Activated CD4-positive, alpha-beta T cell treated with anti-CD3 and anti-CD28 coated beads, Interleukin-2, amount 10 ng/mL, durations not matched to agents 24 days and 14 days (primary cell): ENCODE measurements at places on chromosomes 13 and 19.

DNA sequence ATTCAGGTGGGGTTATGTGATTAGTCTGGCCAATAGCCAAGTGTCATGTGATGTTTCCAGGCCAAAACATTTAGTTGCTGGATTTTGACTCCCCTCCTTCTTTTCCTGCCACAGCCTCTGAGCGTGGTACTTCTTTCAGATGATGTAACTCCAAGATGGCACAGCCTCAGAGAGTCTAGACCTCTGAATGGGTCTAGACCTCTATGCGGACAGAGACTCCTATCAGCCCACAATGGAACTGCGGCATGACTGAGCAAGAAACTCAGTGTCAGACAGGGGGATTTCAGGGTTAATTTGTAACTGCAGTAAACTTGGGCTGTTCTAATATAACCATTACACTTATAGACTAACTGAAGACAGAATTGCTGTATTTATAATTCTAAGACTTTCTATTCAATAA is 42.6 kb upstream of the ZDHHC20 start:
- DNase-seq, result no peak

DNA sequence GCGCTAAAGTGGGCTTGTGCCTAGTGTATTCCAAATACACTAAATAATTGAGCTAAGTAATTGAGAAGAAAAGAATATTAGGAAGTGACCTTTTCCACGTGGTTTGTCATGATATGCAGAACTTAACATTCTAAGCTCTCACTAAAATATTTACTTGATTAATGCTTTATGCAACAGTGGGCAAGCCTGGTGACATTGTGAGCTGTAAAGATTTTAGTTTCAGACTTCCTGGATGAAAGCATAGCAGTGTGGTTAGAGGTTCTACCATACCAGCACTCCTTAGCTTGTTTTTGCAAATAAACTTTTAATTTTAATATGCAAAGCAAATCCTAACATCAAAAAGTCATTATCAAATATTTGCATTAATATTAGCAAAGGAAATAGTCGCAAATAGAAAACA is 1065.1 kb upstream of the SPRY2 start:
- no peak for DNase-seq

- DNase-seq, result no peak
Measured at GRCh38 chr19:55034751-55035150, 3.3 kb downstream of the GP6 start.

- DNase-seq, result no peak
Measured at GRCh38 chr13:46617229-46617721, 64.3 kb downstream of the LRCH1 start.

- DNase-seq, result no peak
Measured at GRCh38 chr19:4671185-4671851, 1.2 kb upstream of the MYDGF start.

DNA sequence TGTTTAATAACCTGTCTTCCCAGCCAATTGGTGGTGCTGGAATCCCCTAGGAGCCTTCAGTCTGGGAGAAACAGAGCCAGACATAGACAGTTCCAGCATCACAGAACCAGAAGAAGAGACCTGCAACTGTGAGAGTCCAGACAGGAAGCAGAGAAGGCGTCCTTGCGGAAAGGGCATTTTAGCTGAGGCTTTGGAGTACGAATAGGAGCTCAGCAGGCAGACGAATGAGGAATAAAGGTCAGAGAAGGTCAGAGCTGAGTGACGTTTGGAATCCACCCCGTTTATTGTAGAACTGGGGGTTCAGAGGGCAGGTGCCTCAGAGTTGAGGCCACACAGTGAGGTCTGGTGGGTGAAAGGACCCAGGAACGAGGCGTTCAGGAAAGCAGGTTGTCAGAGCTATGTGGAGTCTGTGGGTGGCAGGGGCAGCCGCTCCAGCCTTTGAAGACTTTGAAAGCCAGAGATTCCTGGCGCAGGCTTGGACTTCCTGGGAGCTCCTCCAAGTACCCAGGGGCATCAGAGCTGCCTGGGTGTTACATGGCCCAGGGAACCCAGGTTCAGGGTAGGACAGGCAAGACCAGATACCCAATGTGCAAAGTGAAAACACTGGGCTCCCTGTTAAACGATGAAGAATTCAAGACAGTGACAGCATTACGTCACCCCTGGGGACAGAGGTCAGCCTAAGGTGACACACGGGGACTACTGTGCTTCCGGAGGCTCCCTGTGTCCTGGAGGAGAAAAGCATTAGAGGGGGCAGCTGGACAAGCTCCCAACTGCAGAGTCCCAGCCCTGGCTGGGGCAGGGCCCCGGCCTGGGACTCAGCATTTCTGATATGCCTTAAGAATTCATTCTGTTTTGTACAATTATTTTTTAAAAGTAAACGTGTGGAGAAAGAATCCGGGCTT is 5.5 kb downstream of the ARRDC2 start:
- peak; percentile 75 for DNase-seq

DNA sequence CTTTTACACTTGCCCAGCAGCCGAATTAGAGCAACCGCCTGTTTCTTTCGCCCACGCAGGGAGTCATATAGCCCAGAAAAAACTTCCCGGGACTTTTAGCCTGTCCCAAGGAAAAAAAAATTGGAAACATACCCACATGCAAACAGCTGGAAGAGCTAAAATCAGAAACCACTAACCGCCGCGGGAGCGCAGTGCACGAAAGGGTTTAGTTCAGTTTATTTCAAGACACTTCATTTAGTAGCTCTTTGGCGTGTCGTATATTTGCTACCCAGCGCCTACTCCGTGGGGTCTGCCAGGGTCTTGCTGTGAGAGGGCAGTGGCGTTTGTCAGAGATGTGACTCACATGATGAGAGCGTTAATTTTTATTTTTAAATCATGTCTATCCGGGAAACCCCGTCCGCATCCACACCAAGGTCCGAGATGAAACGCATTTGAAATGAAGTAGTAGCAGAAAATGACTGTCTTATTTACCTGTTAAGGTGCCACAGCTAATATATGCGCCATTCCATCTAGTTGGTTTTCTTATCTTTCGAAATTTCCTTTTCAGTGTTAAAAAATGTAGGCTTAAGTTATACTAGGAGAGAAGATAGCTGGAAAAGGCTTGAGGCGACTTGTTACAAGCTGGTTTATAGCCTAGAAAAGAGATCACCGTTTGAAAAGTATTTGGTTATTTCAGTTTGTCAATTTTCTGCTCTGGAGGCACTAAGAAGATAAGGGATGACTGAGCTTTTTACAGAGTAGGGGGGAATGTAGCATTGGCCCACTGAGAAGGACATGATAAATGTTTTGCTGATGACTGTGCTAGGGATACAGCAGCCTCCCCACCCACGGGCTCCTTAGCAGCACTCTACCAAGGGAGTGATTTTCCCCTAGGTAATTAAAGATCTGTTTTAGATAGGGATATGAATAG is 1.7 kb downstream of the KLF5 start:
- DNase-seq, result peak; percentile 64

DNA sequence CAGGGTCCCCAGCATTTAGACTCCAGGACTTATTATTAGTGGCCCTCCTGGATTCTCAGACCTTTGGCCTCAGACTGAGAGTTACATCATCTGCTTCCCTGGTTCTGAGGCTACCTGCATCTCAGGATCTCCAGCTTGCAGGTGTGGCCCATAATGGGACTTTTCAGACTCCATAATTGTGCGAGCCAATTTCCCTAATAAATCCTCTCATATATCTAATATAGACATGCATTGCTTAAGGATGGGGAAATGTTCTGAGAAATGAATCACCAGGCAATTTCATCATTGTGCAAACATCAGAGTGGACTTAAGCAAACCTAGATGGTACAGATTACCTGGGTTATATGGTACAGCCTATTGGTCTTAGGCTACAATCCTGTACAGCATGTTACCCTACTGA is 116.5 kb upstream of the FBXL3 start:
- no peak for DNase-seq

DNA sequence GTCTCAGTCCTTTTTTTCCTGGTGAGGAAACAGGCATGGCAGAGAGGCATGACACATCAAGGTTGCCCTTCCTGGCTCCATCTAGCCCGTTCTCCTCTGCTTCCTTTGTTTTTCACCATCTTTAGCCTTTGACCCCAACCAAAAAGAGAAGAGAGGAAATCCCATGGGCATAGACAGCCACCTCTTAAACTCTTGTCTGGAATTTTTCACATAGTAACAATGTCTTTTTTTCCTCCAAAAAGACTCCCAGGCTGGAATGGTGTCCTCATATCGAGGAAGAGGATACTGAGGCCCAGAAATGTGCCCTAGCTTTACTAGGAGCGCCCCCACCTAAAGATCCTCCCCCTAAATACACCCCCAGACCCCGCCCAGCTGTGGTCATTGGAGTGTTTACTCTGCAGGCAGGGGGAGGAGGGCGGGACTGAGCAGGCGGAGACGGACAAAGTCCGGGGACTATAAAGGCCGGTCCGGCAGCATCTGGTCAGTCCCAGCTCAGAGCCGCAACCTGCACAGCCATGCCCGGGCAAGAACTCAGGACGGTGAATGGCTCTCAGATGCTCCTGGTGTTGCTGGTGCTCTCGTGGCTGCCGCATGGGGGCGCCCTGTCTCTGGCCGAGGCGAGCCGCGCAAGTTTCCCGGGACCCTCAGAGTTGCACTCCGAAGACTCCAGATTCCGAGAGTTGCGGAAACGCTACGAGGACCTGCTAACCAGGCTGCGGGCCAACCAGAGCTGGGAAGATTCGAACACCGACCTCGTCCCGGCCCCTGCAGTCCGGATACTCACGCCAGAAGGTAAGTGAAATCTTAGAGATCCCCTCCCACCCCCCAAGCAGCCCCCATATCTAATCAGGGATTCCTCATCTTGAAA is at the start of gene GDF15:
Gene GDF15, plus strand, starts transcription at position 484 of the 868 bp plus-strand sequence. Its CDS starts 32 bp downstream, at position 516.
- DNase-seq, result peak; percentile 76

DNA sequence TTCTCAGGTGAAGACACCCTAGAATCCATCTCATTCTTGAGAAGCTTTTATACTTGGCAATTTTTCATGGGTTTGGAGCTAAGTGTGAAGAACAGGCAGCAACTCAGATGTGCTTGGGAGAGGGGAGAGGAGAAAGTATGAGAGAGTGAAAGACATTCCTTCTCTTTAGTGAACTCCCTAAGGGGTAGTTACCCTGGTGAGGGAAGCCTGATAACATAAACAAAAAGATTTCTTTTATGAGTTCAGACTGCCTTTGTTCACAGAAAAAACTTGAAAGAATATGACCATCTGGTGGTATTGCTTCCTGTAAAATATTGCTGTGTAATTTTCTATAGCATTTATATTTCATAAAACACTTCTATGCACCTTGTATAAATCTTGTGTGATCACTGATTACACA is at the start of gene STOML3:
Gene STOML3, minus strand, starts transcription at position 139 of the 400 bp plus-strand sequence. Its CDS starts 110 bp downstream, at position 29.
- no peak for DNase-seq

DNA sequence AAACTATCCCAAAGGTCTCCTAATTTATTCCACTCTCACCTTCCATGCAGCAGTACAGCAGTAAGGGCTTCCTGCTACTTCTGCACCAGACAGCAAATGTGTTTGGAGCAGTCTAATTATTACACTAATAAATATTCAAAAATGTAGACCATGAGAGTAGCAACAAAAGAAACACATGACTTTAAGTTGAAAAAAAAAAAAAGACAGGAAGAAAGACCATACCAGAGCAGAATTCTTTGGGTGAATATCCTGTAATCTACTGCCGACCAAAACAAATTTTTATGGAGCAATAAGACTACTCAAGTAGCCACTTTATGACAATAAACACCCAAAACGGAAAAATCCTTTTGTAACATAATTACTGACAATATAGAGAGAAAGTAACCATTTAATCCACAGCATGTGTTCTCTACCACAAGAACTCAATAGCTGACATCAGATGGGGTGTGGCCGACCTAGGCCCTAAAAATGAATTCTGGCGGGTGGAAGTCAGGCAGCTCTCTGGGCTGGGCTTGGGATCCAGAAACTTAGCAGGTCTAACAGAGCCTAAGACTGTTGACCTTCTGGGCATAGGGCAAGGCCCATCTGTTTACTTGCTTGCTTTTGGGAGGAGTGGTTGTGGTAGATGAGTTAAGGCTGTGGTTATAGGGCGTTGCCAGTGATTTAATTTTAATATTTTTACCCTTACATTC is 4.6 kb downstream of the KLF12 start:
- peak; percentile 74 for DNase-seq

- no peak for DNase-seq
Measured at GRCh38 chr13:99041788-99042187, 63.9 kb upstream of the DOCK9 start.

DNA sequence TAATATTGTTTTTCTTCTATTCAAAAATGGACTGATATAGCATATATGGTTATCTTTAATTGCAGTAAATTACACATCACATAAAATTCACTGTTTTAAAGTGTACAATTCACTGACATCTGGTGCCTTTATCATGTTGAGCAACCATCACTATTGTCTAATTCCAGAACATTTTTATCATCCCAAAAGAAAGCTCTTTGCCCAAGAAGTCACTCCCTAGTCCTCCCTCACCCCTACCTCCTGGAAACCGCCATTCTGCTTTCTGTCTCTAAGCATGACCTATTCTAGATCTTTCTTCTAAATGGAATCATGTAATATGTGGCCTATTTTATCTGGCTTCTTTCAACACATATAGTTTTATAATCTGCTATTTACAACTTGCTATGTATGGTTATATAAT is 525.6 kb downstream of the DCT start:
- no peak for DNase-seq

- no peak for DNase-seq
Measured at GRCh38 chr19:51009061-51009891, 7.9 kb upstream of the KLK8 start.

GRCh38 chr19:2266183-2266993 is 10.2 kb upstream of the JSRP1 start:
- peak; percentile 75 for DNase-seq

- DNase-seq, result no peak
Measured at GRCh38 chr13:20939662-20940061, 37.1 kb upstream of the XPO4 start.

- peak; percentile 90 for DNase-seq
Measured at GRCh38 chr19:51372649-51373504, at the start of gene NKG7. TSS of gene NKG7 (minus strand) at chr19:51372654. CDS start at chr19:51372535, 119 bp downstream.

GRCh38 chr13:52159159-52159982 is at the start of gene NEK3:
TSS of gene NEK3 (minus strand) at chr13:52159597. CDS start at chr13:52156191, 3,406 bp downstream.
- DNase-seq, result peak; percentile 90

DNA sequence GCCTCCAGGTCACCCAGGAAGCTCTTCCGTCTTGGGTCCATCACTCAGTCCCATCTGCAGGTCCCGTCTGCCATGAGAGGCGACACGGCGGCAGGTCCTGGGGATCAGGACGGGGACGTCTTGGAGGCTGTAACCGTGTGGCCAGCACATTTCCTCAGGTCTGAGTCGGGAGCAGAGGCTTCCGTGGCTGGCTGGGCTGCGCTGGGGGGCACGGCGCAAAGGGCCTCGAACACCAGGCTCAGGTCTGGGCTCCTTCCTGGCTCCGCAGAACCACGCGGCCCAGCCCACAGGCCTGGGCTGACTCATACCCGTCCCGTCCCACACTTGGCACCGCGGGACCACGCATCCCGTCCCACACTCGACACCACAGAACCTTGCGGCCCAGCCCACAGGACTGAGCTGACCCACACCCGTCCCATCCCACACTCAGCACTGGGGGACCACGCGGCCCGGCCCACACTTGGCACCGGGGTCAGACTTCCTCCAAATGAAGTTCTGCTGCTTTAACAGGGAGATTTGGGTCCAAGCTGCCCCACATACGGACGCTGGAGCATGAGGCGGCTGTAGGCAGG is 30.2 kb downstream of the SBNO2 start:
- DNase-seq, result no peak

DNA sequence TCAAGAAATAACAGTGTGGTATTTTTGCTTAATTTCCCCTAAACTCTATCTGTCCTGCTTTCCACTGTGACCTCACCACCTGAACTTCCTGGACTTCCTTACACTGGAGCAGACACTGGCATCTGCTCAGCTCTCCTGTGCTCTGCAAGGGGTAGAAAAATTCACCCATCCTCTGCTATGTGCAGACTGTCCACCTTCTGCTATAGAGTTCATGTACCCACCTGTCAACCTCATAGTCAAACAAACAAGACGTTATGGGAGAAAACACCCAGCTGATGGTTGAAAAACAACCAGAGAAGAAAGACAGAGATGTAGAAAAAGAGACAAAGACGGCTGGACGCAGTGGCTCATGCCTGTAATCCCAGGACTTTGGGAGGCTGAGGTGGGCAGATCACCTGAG is 12.2 kb downstream of the LAIR1 start:
- DNase-seq, result no peak
